Vagina (tissue), 2 donors: ENCODE measurements at places on chromosomes 4 and X. TPM values are rescaled to one million over a fixed set of nuclear protein-coding genes. Genes with fewer than 3 reads are reported as not detected.

SYTL5 gene
- 1.2 TPM for total RNA-seq

MAOB gene
- total RNA-seq: 13.8 TPM

GUCY1A1 gene
- total RNA-seq: 21.6 TPM

HSFX2 gene
- not detected for total RNA-seq

S100G gene
- total RNA-seq: not detected

EREG gene
- 1.2 TPM for total RNA-seq

CFAP99 gene
- total RNA-seq: not detected

- no peaks in the 10 kb centered on the region for H3K4me1 ChIP-seq
- H3K27me3 ChIP-seq: no peaks in the 10 kb centered on the region
- H3K36me3 ChIP-seq: no peaks in the 10 kb centered on the region
- H3K27ac ChIP-seq: no peak overlapping the region
- no peak overlapping the region for H3K4me3 ChIP-seq
- DNase-seq: no peak
Measured at GRCh38 chr4:142856576-142856975, 10.5 kb upstream of the INPP4B start.

DNA sequence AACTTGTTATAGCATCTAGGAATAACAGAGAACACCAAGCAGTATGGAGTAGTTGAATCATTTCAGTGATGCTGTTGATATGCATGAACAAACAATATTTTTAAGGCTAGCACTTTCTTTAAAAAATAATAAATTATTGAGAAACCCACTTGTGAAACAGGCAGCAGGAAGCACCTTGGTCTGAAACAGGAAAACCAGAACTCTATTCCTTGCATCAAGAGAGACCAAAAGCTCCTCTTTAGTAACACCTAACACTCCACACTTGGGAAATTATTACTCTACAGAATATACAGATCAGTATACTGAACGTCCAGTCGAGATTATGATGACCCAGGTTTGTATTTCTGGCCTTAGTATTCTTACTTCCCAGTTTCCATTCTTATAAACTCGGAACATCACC lies 129.0 kb downstream of the ARAP2 start:
- H3K27me3 ChIP-seq: no peaks in the 10 kb centered on the region
- H3K27ac ChIP-seq: no peak overlapping the region

DNA sequence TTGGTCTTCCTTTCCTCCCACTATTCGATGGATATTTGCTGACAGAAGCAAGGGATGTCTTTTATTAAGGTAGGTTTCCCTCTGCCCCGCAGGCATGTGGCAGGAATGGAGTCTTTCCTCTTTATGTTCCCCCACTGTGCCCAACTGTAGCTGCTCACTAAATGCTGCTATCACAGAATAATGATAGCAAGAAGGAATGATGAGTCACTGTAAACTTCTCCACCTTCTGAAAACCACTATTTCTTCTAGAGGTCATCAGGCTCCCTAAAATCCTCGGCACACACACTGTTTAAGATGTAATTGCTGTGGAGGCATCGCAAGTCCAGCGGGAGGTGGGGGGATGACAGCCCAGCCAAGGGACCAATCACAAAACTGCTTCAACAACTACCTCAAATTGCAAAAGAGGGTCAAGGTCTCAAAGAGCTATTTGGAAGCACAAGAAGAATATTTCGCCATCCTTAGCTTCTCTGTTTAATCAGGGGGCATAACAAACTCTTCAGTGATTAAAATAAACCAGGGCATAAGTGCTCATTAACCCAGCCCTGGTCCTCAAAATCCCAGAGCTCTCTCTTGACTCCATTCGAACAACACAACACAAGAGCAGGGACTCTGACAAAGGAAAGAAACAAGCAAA lies 13.9 kb downstream of the QDPR start:
- H3K36me3 ChIP-seq: peaks cover 6% of the 10 kb centered on the region
- H3K27me3 ChIP-seq: no peaks in the 10 kb centered on the region
- no peak for DNase-seq
- H3K27ac ChIP-seq: no peak overlapping the region
- no peaks in the 10 kb centered on the region for H3K4me1 ChIP-seq
- H3K4me3 ChIP-seq: no peak overlapping the region

DNA sequence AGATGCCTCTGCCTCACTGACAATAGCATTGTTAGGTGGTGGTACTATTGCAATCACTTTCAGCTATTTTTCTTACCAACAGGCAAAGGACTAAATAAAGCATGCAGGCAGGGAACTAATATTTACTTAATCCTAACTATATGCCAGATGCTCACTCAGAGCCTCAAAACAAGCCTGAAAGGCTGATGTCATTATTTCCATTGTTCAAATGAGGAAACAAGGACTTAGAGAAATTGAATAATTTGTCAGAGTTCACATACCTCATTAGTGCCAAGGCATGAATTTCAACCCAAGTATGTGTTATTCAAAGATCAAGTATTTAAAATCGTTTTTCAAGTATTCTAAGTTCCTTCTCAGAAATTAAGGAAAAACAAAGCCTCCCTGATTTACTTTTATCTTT lies 374.9 kb upstream of the TECRL start:
- DNase-seq: no peak
- no peaks in the 10 kb centered on the region for H3K27me3 ChIP-seq
- no peaks in the 10 kb centered on the region for H3K36me3 ChIP-seq
- H3K27ac ChIP-seq: no peak overlapping the region
- no peaks in the 10 kb centered on the region for H3K4me1 ChIP-seq
- no peak overlapping the region for H3K4me3 ChIP-seq

DNA sequence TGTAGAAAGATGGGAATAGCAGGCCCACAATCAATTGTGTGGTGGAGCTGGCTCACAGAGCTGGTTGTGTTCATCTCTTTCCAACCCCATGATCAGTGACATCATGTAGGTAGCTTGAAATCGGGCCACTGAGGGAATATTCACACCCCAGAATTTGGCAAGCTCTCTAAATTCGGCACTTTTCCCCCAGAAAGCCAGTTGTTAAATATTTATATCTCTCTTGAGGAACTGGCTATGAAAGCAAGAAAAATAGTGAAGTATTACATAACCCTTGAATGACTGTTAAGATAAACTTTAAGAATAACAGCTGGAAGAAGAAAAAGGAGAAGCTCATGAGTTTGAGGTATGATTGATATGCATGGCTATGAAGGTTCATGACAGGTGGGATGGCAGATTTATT lies 38.9 kb downstream of the GPRIN3 start:
- no peaks in the 10 kb centered on the region for H3K36me3 ChIP-seq
- no peaks in the 10 kb centered on the region for H3K27me3 ChIP-seq
- no peak overlapping the region for H3K4me3 ChIP-seq
- DNase-seq: no peak
- H3K4me1 ChIP-seq: peaks cover 6% of the 10 kb centered on the region

DNA sequence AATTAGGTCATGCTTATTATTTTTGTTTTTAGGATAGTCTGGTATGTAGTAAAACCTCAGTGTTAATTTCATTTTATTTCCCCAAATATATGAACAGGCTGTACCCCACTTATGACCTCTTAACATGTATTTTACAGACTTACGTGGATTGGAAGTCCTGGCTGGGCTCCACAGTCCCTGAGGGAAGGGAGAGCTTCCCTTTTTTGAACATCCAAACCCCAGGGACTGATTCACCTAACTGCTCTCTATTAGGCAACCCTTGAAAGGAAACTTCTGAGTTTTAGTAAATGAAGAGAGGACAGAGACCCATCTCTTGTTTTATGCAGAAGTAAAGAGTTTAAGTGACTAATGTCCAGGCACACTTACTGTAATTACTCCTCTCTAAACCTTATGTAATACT lies 233.1 kb upstream of the SPRY1 start:
- DNase-seq: no peak
- no peak overlapping the region for H3K4me3 ChIP-seq
- H3K36me3 ChIP-seq: no peaks in the 10 kb centered on the region
- H3K4me1 ChIP-seq: peaks cover 10% of the 10 kb centered on the region

GRCh38 chrX:43211570-43211969 lies 433.6 kb upstream of the PPP1R2C start:
- no peak overlapping the region for H3K4me3 ChIP-seq
- DNase-seq: no peak
- no peak overlapping the region for H3K27ac ChIP-seq

GRCh38 chr4:184267673-184268583 lies 50.3 kb upstream of the ENPP6 start:
- H3K27ac ChIP-seq: peak overlapping the region; percentile 47
- H3K4me1 ChIP-seq: no peaks in the 10 kb centered on the region
- no peaks in the 10 kb centered on the region for H3K27me3 ChIP-seq
- peak; percentile 82 for DNase-seq
- H3K4me3 ChIP-seq: no peak overlapping the region

GRCh38 chrX:145825896-145826295 lies 8.3 kb downstream of the SLITRK2 start:
- H3K36me3 ChIP-seq: no peaks in the 10 kb centered on the region
- H3K27ac ChIP-seq: no peak overlapping the region
- no peak overlapping the region for H3K4me3 ChIP-seq
- DNase-seq: no peak

GRCh38 chr4:62917649-62918048 lies 1491.6 kb downstream of the TECRL start:
- no peaks in the 10 kb centered on the region for H3K4me1 ChIP-seq
- no peak for DNase-seq
- no peaks in the 10 kb centered on the region for H3K27me3 ChIP-seq
- no peaks in the 10 kb centered on the region for H3K36me3 ChIP-seq
- no peak overlapping the region for H3K4me3 ChIP-seq
- H3K27ac ChIP-seq: no peak overlapping the region

DNA sequence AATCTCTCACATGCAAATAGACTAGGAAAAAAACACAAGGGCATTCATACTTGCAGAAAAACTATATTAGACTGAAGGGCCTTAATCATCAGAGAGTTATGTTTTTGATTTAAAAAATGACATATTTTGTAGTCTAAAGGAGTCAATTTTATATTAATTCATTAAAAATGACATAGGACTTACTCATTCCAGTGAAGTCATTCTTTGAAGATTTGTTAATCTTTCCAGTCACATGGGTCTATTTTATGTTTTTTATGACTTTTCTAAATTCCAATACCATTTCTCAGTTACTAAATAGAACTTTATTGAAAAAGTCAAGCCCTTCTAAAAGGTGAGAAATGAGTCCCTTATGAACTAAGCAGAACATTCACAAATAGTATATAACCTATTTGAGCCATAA lies 743.8 kb upstream of the INTU start:
- H3K27me3 ChIP-seq: no peaks in the 10 kb centered on the region
- no peak overlapping the region for H3K27ac ChIP-seq
- DNase-seq: no peak
- no peaks in the 10 kb centered on the region for H3K36me3 ChIP-seq
- no peaks in the 10 kb centered on the region for H3K4me1 ChIP-seq
- no peak overlapping the region for H3K4me3 ChIP-seq

DNA sequence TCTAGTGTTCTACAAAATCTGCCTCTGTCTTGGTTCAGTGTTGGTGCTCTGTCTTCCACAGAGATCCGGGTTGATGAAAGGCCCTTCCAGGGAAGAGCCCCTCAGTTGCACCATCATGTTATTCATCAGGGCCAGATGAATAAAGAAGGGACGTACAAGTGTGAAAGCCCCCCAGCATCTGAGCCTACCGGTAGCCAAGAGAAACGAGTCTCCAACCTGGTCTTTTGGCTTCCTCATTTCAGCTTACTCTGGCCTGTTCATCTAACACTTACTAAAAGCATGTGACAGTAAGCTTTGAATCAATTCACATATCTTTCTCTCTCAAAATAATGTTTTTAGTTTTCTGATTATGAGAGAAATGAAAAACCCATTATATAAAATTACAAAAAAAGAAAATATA lies 19.2 kb downstream of the MEPE start:
- no peaks in the 10 kb centered on the region for H3K27me3 ChIP-seq
- peaks cover 8% of the 10 kb centered on the region for H3K4me1 ChIP-seq
- H3K4me3 ChIP-seq: no peak overlapping the region
- H3K36me3 ChIP-seq: no peaks in the 10 kb centered on the region
- no peak for DNase-seq

- no peaks in the 10 kb centered on the region for H3K4me1 ChIP-seq
- no peaks in the 10 kb centered on the region for H3K27me3 ChIP-seq
- no peak overlapping the region for H3K27ac ChIP-seq
- H3K36me3 ChIP-seq: no peaks in the 10 kb centered on the region
- no peak overlapping the region for H3K4me3 ChIP-seq
Measured at GRCh38 chr4:184376126-184376838, 98.1 kb downstream of the IRF2 start.

GRCh38 chr4:88908521-88908920 lies 148.5 kb downstream of the FAM13A start:
- no peaks in the 10 kb centered on the region for H3K4me1 ChIP-seq
- DNase-seq: no peak
- no peaks in the 10 kb centered on the region for H3K27me3 ChIP-seq
- H3K4me3 ChIP-seq: no peak overlapping the region
- H3K36me3 ChIP-seq: no peaks in the 10 kb centered on the region

DNA sequence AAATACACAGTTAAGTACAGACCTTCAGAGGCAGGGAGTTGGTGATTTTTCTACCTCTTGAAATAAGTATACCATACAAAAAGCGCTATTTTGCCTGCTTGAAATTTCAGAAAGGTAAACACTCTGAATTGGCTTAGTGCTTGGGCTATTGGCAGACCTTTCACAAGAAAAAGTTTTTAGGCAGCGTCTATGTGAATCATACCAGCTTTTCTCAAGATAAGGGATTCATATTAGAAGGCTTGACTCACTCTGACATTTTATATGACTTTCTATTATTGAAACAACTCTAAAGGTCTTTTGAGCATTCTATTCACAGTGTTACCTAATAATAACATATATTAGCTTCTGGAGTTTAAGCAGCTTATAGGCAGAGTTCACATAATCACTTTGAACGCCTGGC lies 286.4 kb upstream of the FAT1 start:
- H3K27me3 ChIP-seq: no peaks in the 10 kb centered on the region
- H3K27ac ChIP-seq: no peak overlapping the region
- H3K36me3 ChIP-seq: no peaks in the 10 kb centered on the region
- DNase-seq: no peak

GRCh38 chr4:42683393-42683792 lies 26.5 kb upstream of the ATP8A1 start:
- H3K27me3 ChIP-seq: no peaks in the 10 kb centered on the region
- no peak for DNase-seq
- H3K27ac ChIP-seq: no peak overlapping the region
- no peak overlapping the region for H3K4me3 ChIP-seq
- no peaks in the 10 kb centered on the region for H3K36me3 ChIP-seq

- H3K4me3 ChIP-seq: no peak overlapping the region
- H3K4me1 ChIP-seq: no peaks in the 10 kb centered on the region
- H3K27ac ChIP-seq: no peak overlapping the region
- no peaks in the 10 kb centered on the region for H3K27me3 ChIP-seq
- H3K36me3 ChIP-seq: no peaks in the 10 kb centered on the region
- DNase-seq: no peak
Measured at GRCh38 chrX:97846228-97846627, 962.5 kb downstream of the RPA4 start.
